ENCODE measurements at places on chromosomes 5 and 9.

- no peak for DNase-seq
Measured at GRCh38 chr5:125201446-125202052, 455.1 kb upstream of the ZNF608 start.

GRCh38 chr9:125508249-125508648 lies 198.8 kb downstream of the MAPKAP1 start:
- DNase-seq = no peak

- no peak for DNase-seq
Measured at GRCh38 chr9:125604196-125604595, 102.8 kb downstream of the MAPKAP1 start.

DNA sequence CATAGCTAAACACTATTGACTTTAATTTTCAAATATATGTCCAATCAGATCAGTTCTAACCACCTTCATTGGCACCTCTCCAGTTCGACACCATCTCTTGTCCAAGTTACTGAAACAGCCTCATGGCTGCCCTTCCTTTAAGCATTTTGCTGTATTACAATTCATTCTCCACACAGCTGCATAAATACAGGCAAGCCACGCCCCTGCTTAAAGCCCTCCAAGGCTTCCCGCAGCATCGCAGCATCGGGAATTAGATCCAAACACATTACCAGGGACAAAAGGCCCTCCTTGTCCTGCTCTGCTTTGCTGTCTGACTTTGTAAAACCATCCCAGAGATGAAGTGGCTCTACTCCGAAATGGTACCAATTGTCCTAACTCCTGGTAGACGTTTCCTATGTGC lies 75.1 kb upstream of the RAI14 start:
- DNase-seq = no peak

GRCh38 chr5:77841616-77842015 lies 65.5 kb upstream of the TBCA start:
- DNase-seq = no peak

DNA sequence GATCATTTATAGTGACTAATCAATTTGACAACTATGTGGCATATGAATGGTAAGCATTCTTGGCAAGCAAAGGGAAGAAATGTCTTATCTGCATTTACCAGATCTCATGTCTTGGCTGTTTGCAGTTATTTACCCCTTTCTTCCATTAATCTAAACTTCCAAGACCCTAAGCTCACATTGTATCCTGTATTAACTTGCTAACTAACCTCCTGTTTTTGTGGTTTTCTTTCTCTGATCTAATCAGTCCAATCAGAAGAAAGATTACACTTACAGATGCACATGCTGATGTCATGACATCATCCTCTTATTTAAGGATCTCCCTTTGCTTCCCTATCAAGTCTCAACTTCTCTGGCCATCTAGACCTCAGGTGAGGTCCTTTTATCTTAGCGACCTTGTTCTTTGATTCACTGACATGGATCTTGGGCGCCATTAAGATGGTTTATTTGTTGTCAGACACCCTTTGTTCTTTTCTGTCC lies 95.5 kb downstream of the F2RL2 start:
- no peak for DNase-seq

DNA sequence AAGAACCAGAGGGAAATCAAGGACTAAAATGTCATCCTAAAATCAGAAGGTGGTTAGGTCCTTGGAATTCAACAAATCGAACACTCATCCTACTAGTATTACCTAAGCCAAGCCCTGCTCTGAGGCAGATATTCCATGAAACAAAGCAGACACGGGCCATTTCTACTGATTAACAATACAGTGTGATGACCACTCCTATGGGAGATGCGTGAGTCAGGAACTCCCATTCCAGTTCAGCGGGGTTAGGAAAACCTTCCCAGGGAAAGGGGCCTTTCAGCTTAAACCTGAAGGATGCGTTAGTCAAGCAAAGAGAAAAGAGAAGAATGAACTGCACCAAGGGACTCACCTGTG lies 117.8 kb upstream of the LHFPL2 start:
- DNase-seq = no peak

GRCh38 chr9:89659891-89660685 lies 55.3 kb downstream of the GADD45G start:
- DNase-seq = no peak

DNA sequence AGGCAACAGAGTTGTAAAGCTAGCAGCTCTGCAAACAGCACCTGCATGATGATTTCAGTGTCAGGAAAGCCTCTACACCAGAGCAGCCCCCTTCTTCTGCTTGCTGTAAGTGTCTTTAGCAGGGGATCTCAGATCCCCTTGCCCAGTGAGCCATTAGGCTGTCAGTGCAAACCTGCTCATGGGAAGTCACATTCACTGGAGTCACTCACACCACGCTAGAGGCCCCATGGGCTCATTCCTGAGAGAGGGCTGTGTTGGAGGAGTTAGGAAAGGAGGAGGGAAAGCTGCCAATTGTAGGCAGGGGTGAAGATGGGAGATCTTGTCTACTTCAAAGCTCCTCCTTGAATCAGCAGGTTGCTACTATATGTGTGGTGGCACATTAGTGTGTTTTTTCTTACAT lies 275.2 kb downstream of the SMARCA2 start:
- DNase-seq = no peak

DNA sequence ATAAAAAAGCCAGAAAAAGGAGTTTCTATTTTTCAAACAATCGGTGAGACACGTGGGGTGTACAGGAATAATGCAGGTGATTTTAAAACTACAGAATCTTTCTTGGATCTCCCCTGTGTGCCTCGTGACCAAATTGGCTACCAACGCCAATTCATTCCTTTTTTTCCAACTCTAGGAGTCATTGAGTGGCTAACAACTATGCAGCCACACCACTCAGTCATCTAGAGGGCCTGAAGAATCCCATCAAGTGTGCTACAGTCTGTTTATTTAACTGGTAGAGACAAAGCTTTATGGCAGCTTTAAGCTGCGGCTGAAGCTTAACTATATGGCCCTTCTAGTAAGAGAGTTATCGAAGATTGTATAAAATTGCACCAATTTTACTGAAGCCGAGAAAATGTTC lies 113.1 kb upstream of the NIPBL start:
- no peak for DNase-seq

GRCh38 chr9:36249189-36249588 lies 9.1 kb downstream of the GNE start:
- no peak for DNase-seq

- no peak for DNase-seq
Measured at GRCh38 chr5:91706785-91707520, 323.8 kb upstream of the ARRDC3 start.

DNA sequence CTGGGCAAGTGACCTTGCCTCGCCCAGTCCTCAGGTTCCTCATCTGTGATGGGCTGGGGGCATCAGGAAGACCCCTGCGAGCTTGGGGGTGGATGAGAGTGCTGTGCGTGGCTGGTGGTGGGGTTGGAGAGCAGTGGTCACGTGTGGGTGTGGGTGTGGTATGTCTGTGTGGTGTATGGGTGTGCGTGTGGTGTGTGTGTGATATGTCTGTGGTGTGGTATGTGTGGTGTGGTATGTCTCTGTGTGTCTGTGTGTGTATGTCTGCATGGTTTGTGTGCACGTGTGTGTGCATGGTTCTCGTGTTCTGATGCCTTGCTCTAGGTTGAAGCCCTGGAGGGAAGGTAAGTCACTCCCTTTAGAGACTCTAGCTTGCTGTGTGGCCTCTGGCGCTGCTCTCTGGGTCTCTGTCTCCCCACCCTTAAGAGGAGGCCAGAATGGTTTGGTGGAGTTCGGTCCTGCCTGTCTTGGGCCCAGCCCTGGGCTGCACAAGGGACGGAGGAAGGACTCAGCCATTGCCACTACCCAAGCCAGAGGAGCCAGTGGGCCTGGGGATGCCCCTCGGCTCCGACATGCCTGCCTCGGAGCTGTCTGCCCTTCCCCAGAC lies 87.0 kb downstream of the RXRA start:
- DNase-seq = no peak

GRCh38 chr9:116101516-116101915 lies 52.1 kb upstream of the PAPPA start:
- DNase-seq = no peak

GRCh38 chr5:75463726-75464125 lies 47.7 kb downstream of the CERT1 start:
- DNase-seq = no peak

- no peak for DNase-seq
Measured at GRCh38 chr5:72846483-72846882, 30.0 kb downstream of the TNPO1 start.

GRCh38 chr9:4371108-4371507 lies 71.2 kb upstream of the GLIS3 start:
- no peak for DNase-seq

DNA sequence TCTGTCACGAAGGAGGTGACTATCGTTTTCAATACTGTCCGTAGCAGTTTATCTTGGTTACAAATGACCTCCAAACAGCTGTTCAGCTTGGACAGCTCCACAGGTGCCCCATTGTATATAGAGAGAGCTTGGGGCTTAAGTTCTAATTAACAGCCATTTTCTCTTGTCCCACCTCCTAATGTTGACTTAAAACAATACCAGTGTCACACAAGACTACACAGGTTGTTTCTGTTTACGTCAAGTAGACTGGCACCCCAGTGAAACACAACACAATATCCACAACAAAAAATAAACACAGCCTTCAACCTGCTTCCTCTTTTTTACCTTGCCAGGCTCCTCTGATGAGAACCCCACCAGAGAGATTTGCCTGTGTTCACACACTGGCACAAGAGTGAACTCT lies 39.8 kb upstream of the TLE1 start:
- no peak for DNase-seq

DNA sequence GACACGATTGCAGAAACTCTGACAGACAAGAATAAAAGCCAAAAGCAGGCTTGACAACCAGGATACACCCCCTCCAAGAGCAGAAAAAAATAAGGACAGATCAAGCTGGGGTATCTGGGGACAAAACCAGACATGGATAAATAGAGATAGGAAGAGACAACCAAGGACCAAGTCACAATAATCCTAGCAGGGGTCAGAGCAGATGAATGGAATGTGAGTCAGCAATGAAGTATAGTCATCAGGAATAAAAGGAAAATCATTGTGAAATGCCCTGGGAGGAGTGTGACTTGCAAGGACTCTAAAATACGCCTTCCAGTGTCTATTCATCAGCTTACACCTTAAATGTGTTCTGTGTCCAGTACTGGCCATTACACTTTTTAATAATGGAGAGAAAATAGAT lies 206.8 kb downstream of the CAAP1 start:
- DNase-seq = no peak

DNA sequence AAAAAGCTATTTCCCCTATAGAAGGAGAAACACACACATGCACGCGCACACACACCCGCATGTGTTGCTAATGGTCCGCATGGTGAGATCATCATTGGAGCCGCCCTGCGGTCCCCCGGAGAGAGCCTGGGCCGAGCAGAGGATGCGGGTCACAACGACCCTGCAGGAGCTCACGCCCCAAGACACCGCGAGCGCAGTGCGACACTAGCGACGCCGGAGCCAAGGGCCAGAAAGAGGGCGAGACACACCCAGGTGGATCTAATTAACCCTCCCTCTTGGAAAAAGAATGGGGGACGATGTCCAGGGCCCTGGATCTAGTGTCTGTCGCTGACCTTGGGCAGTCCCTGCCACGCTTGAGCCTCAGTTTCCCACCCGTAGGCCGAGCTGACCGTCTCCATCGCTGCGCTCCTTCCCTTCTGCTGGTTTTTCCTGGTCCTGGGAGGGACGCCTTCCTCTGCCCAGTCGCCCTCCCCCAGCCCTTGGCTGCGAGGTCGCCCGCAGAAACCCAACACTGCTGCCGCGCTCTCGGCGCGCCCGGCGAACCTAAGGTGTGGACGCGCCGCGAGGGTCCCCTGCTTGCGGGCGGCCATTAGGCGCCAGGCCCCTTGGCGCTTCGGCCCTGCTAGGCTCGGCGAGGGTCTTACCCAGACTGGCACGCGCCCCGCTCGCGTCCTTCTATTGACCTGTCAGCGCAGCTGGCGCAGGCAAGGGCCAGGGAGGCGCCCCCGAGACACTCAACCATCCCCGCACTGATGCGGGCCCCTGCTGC lies 47.5 kb upstream of the RNF20 start:
- no peak for DNase-seq

DNA sequence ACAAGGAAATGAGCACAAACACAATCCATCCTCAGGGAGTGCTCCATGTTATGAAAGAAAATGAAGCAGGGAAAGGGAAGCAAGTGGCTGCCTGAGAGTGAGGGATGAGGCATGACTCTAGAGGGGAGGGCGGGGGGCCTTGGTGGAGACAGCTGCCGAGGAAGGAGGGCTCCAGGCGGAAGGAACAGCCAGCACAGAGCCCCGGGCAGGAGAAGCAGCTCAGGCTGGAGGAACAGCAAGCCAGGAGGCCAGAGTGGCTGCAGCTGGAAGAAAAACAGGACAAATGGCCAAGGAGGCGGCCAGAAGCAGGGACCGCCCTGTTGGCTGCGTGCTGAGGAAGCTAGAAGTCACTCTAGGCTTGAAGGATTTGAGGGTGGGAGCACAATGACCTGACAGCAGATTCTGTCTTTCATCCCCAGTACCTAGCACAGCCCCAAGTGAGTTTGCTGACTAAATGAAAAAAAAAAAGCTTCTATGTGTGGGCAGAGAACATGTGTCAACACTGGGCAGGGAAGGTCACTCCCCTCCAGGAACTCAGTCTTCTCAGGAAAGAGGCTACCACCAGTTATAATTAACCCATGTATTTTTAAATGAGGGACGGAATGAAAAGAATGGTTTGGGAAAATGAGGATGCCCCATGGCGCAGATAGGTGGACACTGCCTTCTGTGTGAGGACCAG lies 142.8 kb downstream of the DCP2 start:
- DNase-seq = no peak

- DNase-seq = no peak
Measured at GRCh38 chr9:15837079-15837679, 284.3 kb downstream of the CCDC171 start.

GRCh38 chr5:56412601-56413379 lies 179.7 kb upstream of the ANKRD55 start:
- no peak for DNase-seq

GRCh38 chr5:173395257-173395932 lies 67.2 kb upstream of the STC2 start:
- DNase-seq = no peak

DNA sequence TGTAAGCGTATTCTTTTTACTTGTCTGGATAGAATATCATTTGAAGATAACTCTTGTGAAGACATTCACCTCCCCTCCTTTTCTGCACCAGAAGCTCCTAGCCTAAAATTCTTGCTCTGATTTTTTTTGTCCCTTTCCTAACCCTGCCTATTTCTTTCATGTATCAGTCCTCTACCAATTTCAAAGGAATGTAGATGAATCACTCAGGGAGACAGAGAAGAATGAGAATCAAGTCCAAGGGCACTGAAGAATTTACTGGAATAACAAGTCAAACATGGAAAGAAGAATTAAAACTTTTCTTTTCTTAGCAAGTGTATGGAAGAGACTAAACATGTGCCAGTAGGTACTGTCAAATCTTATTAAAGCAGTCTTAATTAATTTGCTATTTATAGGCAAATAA lies 618.7 kb downstream of the DNAH5 start:
- DNase-seq = no peak

- no peak for DNase-seq
Measured at GRCh38 chr5:2302169-2302568, 419.4 kb upstream of the IRX4 start.
